IgD-negative memory B cell (primary cell): ENCODE measurements at places on chromosomes 3 and 15. TPM values are rescaled to one million over a fixed set of nuclear protein-coding genes. Genes with fewer than 3 reads are reported as not detected.

Gene APOD
- not detected for polyA plus RNA-seq

Gene ASB14
- polyA plus RNA-seq = 0.53 TPM

Gene LDHAL6B
- polyA plus RNA-seq = not detected

Gene GOLGA6D
- not detected for polyA plus RNA-seq

Gene HYPK
- 7.8 TPM for polyA plus RNA-seq
